GDM1 (cell line): ENCODE measurements at places on chromosomes 3 and 15.

DNA sequence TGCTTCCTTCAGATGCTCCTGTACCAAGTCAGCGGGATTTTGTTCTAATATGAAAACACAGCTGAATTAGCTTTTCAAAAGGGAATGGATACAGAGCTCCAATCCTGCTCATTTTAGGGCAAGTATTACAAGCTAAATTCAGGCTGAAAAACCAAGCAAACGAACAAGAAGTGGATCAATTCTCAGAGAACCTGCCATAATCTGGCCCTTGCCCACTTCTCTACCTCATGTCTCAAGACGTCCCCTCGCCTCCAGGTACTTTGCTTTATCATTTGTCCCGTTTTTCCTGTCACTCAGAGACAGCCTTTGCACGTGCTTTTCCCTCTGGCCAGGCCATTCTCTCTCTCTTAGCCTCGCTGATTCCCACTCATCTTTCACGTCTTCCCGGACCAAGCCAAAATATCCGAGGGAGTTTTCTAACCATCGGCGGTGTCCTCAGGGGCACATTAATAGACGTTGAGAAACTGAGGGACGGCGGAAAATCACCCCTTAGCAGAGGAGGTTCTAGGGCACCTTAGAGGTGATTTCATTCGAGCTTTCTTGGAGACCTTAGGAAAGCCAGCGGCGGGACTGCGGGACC lies 654 bp downstream of the SUSD5 start:
- no peak for DNase-seq

- peak; percentile 27 for DNase-seq
These were observed 205.6 kb downstream of the NECTIN3 start for GRCh38 chr3:111277226-111277625.

- DNase-seq = no peak
These were observed 161.4 kb upstream of the NANOGP8 start for GRCh38 chr15:35246451-35246850.

DNA sequence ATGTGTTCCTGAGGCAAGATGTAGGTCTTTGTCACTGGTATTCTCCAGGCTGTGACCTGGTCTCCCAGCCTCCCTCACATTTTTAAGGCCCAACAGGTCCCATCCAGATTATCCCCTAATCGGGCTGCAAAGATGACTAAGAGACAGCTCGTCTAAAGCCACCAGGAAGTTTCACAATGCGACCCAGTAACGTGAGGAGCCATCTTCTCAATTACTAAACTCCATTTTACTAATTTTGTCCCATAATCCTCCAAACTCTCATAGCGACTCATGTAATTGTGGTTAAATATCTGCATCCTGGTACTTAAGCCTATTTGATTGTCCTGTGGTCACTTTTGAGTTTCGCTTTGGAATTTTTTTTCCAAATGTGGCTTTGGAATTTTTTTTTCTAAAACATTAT lies 8.7 kb upstream of the PLA2G4F start:
- no peak for DNase-seq

DNA sequence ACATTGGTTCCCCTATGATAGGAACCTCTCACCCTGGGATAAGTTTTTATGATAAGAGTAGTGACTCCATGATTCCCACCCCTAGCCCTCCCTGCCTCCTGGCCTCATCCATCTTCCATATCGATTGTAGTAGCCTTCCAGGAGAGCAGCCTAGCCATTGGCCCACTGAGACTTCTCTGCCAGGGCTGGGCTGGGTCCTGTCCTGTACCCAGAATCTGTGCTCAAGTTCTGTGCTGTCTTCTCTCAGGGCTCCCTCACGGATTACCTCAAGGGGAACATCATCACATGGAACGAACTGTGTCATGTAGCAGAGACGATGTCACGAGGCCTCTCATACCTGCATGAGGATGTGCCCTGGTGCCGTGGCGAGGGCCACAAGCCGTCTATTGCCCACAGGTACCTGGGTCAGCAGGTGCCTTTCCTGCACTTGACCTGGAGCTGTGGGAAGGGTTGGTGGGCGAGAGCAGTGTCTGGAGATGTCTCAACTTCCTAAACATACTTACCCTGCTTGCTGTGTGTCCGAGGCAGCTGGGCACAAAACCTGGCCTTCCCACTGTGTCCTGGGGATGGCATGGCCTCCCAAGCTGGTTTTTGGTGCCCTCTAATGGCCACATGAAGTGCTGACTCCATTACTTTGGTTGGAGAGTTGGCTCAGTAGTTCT lies 16.6 kb upstream of the EXOG start:
- peak; percentile 22 for DNase-seq

GRCh38 chr3:71585887-71586809 lies 2.6 kb upstream of the FOXP1 start:
- DNase-seq = no peak

DNA sequence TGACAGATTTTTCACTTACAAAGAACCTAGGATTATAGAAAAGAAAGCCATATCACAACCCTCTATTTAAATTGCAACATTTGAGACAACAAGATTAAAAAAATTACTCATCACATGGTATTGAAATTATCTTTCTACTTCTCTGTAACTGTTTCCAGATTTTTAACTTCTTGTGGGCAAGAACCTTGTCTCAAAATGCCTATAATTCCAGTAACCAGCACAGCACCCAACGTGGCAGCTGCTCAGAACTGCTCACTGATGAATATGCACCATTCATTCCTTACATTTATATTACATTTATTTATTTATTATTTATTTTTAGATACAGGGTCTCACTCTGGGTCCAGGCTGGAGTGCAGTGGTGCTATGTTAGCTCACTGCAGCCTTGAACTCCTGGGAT lies 216.1 kb downstream of the THRB start:
- no peak for DNase-seq

DNA sequence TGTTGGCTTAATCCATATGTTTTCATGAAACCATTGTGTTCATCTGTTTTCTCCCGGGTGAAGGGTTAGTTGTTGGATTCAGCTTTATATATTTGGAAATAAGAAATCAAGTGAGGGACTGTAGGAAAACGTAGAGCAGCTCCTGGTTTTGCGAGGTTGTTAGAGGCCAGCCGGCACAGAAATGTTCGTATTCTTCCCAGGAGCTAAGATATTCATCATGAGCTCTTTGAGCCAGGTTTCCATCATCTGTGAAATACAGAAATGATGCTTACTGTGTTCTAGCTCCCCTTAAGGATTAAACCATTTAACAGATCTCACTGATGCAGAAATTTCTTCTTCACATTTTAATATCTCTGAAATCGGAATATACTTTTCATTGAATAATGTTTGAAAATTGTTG lies 235.5 kb downstream of the PTPRG start:
- no peak for DNase-seq

GRCh38 chr3:128179484-128179819 lies 26.2 kb downstream of the EEFSEC start:
- no peak for DNase-seq

DNA sequence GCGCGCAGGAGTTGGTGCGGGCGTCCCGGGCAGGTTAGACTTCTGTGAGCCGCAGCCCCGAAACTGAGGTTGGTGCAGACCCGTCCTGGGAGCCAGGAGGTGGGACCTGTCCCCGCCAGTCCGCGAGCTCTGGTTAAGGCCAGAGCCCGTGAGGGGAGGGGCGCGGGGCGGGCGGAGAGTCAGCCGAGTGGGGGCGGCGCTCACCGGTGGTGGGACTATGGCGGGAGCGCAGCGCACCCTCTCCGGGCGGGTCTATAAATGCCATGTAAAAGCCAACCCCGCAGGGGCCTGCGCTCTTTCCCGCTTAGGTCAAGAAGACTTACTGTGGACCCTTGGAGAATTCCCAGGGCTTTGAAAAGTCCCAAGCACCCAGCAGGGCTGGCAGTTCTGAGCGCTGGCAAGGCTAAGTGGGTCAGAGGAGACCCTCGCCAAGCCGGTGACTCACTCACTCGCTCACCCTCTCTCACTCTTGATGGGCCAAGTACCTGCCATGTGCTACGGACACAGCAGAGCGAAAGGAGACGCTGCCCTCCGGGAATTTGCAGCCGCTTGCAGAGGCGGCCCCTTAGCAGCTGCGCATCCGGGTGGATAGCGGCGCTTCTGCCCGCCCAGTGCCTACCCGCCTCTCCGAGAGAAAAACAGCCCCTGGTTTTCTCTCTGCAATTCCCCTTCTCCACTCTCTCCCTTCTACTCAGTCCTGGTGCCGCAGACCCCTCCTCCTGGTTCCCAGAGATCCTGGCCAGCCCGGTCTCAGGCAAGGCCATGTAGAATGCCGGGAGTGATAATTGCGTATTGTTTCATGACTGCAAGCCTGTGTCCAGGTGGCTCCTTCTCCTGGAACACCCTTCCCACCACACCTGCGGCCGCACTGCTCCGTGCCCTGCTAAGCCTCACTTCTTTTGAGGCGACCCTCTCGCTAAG lies at the start of gene ALDH1L1:
ALDH1L1 (minus strand) TSS at position 110 of the 921 bp plus-strand sequence. CDS start 19,607 bp downstream, outside the sequence.
- DNase-seq = no peak

DNA sequence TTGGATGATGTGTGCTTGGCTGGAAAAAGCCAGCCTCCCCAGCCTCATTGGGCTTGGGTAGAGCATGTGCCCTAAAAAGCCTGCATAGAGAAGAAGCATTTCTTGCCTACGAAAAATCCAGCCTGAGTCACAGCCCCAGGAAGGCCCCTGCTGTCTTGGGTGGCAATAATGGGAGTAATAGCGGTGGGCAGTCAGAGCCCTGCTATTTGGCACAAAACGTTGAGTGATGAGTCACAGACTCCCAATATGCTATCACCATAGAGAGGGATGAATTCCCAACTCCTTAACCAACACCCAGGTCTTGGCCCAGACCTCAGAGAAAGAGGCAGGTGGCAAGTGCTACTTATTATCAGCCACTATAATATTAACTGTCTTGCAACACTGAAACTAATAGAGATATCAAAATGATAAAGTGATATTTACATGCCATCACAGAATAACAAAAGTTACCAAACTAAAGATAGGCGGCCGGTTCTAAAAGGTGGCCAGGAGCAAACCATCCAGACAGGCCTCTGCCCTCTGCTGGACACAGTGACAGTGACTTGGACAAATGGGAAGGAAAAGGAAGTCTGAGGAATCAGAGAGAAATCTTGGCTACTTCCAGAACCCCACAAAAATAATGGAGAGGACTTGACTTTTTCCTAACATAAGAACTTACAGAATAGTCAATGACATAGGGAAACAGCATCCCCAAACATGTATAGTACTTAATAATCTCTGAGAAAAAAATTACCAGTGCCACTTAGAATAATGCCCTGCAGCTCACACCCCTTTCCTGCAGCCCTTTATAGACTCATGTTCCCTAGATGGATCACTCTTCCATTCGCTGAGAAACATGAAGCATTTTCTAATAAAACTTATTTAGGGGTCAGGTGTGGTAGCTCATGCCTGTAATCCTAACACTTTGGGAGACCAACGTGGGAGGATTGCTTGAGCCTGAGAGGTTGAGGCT lies 51.9 kb upstream of the MUC13 start:
- DNase-seq = no peak

DNA sequence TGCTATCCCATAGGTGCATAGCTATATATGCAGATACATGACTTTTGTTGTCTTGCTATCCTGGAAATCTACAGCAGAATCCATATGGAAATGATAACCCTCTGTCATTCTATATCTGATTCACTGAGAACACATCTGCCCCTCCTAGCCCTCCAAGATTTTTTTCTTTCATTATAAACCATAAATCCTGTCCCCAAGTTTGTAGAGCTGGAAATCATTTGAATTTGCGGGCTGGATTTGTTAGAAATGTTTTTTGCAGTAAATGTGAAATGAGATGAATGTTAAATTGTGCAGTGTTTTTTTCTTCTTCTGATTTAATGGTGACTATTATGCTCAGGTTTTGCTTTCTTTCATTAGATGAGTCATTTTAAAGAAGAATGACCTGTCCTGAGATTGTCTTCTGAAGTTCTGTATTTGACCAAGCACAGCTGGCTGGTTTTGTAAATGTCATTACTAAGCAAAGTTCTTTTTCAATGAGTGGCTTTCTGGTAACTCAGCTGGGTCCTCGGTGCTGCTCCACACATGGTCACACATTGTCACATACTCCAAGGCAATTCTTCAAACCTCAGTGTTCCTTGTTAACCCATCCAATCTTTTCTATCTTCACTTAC lies 25.3 kb upstream of the ABHD17C start:
- DNase-seq = no peak

DNA sequence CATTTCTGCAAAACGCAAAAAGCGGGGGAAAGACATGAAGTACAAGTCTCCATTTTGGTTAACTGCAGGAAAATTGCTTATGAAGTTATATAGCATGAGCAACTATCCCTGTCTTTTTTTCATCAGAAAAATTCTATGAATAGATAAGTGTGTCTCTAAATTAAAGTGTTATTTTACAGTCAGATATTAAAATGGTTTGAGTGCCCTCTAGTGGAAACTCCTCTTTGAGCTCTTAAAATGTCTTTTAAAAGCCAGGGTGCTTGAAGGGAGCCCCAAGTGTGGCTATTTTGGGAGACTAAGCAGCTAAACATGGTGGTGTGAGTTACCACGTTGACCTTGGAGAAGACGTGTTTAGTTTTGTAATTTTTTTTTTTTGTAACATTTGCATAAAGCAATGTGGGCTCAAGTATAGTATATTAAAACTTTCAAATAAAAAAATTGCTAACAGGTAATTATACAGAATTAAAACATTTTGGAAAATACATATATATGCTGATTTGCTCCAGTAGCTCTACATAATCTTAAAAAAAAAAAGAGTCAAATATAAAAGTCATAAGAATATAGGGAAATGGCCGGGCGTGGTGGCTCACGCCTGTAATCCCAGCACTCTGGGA lies 77.2 kb downstream of the PPP2R3A start:
- DNase-seq = no peak

GRCh38 chr15:95528920-95529319 lies 801.6 kb upstream of the NR2F2 start:
- DNase-seq = no peak

- DNase-seq = no peak
These were observed 324.6 kb downstream of the UACA start for GRCh38 chr15:70438776-70439175.

- no peak for DNase-seq
These were observed 20.0 kb upstream of the GOLGA6C start for GRCh38 chr15:75238150-75238549.
